ENCODE measurements at places on chromosomes 1 and 21.
A peak's percentile ranks its signal among the peaks of the same experiment; 100 is the strongest.

- no peak for DNase-seq
These were observed 21.6 kb upstream of the CCSAP start for GRCh38 chr1:229364207-229365065.

DNA sequence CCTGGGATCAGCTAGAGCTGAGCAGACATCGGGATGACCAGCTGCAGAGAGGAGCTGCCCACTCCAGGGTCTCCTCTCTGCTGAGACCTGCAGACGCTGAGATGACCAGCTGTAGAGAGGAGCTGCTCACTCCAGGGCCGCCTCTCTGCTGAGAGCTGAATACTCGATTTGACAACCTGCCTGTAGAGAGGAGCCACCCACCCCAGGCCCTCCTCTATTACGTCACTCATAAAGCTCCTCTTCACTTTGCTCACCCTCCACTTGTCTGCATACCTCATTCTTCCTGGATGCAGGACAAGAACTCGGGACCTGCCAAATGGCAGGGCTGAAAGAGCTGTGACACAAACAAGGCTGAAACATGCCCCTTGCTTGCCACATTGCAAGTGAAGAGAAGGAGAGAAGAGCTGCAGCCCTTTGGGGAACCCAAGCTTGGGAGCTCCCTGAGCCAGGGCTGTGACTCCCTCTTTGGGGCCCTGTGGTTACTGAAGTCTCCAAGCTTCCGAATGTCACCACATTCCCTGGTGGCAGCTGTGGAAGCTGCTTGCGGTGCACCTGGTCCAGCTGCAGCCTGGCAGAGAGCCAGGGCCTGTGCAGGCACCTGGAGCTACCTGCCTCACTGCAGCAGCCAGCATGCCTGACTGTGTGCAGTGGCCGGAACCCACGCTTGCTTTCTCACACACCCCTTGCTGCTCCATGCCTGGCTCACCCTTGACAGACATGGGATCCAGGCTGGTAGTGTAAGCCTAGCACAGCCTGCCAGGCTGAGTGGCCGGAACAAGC, 59.6 kb downstream of the CC2D1B start:
- no peak for DNase-seq

DNA sequence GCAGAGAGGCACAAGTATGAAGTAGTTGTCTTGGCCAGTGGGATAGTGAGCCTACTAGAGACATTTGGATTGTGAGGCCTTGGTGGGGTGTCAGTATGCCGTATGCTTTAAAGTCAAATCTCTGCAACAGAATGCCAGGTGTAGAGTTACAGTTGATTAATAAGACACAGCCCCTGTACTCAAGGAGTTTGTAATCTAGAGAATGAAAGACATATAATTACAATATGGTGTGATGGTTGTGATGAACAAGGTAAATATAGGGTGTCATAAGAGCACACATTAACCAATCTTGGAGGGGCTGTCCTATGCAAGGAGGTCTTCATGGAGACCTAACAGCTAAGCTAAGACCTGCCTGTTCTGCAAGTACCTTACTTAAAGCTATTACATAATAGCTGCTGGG, 113.1 kb downstream of the ATF6 start:
- no peak for DNase-seq

DNA sequence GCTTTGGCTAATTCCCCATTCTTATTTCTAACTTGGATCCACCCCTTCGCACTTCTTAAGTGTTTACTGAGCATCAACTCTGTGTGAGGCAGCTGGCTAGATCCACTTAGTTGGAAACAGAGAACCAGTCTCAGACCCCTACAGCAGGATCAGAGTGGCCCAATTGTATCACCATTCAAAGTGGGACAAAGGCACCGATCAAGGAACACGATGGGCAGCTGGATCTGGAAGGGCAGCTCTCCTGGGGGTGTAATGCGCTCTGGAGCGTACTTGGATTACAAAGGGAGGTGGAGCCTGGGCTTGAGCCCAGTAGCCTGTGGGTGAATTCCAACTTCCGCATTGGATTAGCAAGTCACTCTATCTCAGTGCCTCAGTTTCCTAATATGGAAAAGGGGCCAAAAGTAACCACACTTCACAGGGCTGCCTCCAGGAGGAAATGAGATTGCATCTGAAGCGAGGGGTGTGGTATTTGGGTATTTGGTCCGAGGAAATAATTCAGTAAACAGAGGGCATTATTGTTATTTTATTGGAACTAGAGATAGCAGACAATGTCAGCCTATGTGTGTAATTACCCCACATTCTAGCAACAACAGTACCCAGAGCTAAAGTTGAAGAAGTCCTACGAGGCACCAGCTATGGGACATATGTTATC, 11.9 kb downstream of the ECE1 start:
- no peak for DNase-seq

DNA sequence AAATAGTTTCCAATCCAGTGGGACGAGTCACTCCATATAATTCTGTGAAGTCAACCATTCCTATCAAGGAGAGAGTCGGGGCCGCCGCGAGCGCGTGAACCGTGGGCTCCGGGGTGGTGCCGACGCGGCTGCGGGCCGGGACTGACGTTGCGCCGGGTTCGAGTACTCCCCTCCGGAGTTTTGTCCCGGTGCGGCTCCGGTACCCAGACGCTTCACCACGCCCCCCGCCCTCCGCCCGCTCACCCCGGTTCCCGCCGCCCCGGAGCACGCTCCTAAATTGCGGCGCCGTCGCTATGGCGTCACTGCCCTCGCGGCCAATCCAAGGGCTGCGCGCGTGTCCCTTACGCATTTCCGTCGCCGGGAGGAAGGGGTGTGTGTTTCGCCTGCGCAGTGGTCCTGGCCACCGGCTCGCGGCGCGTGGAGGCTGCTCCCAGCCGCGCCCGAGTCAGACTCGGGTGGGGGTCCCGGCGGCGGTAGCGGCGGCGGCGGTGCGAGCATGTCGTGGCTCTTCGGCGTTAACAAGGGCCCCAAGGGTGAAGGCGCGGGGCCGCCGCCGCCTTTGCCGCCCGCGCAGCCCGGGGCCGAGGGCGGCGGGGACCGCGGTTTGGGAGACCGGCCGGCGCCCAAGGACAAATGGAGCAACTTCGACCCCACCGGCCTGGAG, at the start of gene ATAD3B:
Gene ATAD3B, plus strand, starts transcription at position 377 of the 664 bp plus-strand sequence. Its CDS starts 120 bp downstream, at position 497.
- DNase-seq, result peak; percentile 91

- no peak for DNase-seq
These were observed 45.9 kb downstream of the BARHL2 start for GRCh38 chr1:90671251-90671650.

DNA sequence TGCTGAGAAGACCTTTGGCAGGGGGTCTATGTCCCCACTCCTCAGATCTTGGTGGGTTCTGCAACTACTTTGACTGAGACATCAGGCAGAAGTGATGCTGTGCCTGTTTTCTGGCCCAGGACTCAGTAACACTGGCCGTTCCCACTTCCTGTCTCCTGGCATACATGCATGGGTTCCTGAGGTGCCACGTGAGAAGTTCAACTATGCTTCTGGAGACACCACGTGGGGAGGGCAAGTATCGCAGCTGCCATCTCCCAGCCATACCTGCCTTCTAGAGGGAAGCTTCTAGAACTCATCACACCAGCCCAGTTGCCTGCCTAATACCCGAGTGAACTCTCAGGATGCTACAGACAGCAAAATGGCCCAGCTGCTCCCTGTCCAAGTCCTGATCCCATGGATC, 65.8 kb downstream of the TRABD2B start:
- no peak for DNase-seq

- DNase-seq, result no peak
These were observed 53.5 kb upstream of the BACH1 start for GRCh38 chr21:29245104-29245643.

GRCh38 chr1:168407832-168408538, 127.3 kb downstream of the TBX19 start:
- DNase-seq, result no peak

DNA sequence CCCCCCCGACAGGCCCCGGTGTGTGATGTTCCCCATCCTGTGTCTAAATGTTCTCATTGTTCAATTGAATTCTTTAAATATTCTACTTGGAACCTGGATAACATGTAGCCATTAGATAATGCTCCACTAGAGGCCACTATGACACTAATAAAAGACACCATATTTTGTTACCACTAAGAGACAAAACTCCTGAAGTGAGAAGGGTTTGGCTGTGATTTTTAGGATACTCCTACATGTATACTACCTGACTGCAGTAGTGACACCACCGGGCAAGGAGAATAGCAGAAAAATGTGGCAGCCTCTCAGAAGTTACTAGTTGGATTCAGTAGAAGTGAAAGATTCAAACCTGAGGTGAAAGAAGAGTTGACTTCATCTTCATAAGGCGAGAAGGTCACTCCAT, 36.0 kb downstream of the F5 start:
- no peak for DNase-seq

DNA sequence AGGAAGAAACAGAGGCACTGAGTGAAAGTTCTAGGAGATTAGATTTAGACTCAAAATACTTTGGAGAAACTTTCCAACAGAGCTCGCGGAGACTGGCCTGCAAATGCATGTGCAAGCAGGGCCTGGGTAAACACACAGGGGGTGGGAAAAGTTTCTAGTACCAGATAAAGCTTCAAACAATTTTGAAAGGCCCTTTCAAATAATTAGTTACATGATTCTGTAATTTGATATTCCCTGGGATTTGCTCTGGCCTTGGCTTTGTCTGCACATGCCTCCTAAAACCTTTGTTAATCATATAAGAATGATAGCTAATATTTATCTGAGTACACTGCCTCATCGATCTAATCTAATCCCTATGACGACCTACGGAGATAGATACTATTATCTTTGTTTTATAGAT, 31.3 kb downstream of the VTCN1 start:
- DNase-seq, result no peak

DNA sequence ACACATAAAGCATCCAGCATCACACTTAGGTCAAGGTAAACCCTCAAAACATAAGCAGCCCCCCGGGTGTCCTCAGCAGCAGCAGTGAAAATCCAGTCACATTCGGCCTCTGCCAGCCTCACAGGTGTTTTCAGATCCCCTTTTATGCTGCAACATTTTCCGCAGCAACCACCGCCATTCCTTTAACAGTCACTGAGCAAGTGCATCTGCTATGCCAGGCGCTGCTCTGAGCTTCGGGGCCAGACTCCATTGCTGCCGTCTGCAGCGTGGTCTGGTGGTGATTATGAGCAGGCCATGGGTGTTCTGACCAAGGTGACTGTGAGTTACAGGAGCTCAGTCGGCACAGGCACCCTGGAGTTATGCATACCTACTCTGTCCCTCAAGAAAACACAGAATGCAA, 4.5 kb downstream of the URB1 start:
- no peak for DNase-seq

DNA sequence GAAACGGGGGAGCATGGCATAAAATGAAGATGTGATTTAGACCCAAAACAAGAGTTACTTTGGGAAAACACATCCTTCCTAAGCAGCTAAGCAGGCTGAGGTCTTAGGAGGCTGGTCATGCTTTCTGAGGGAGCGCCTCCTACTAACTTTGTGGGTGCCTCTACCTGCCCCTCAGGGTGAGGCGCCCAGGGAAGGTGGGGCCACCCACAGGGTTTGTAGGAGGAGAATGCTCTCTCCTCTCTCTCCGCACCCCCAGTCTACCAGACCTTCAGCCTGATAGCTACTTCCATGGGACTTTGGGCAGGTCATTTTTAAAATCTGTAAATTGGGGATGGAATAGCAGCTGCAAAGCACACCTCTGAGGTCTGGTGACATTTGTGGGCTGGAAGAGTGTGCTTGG, 23.8 kb downstream of the SLC27A3 start:
- DNase-seq, result no peak

GRCh38 chr1:111475701-111476100, 1.9 kb downstream of the C1orf162 start:
- no peak for DNase-seq

- no peak for DNase-seq
These were observed 481 bp downstream of the TAL1 start for GRCh38 chr1:47231301-47232186.

- no peak for DNase-seq
These were observed 11.0 kb downstream of the CNTN2 start for GRCh38 chr1:205054013-205054412.

DNA sequence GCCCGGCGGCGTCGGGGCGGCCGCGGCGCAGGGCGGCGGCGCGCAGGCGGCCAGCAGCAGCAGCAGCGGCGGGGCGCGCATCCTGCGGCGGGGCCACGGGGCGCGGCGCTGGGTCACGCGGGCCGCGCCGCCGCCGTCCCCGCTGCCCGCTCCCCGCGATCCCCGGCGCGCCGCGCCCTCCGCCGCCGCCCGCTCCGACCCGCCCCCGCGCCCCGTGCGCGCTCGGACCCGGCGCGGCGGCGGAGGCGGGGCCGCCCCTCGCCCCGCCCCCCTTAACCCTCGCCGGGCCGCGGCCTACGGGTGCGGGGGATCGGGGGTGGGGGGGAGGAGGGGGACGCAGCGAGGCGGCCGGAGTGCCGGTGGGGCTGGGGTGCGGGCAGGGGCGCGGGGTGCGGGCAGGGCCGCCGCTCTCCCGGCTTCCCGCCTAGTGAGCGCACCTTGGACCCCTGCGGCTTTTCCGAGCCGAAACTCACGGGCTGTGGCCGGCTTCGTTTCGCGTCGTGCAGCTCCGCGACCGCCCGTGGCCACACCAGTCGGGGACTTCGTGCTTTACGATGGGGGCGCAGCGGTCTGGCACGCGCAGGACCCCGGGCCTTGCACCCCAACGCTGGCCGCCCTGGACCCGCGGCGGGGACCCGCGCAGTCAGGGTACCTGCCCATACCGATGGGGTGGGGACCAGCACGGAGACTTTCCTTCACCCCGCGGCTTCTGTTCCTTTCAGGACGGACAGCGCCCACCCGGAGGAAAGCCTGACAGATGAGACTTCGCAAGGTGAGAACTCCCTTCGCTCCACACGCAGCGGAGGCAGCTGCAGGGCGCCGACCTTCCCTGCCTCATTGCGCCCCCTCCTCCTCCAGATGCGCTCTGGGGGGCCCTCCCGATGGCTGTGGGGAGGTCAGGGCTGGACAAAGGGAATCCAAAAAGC, at the start of gene FNDC10:
Gene FNDC10, minus strand, starts transcription at position 201 of the 926 bp plus-strand sequence. Its CDS starts 120 bp downstream, at position 81.
- no peak for DNase-seq

DNA sequence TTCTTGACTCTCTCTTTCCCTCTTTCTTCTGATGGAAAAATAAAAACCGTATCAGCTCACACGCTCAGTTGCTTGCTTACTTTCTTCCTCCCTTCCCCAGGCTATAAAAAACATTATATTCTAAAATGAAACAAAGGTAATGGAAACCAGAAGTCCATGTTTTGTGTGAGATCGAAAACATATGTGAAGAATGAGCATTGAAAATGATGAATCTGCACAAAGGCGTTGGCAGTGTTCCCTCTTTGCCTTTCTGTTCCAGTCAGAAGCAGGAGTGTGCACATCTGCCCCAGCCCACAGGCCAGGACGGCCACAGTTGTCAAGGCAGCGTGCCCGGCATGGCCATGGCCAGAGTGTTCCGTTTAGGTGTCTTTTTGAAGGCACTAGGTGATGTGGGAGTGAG, 185.3 kb upstream of the USP24 start:
- no peak for DNase-seq

GRCh38 chr1:12539705-12540579, 78.1 kb downstream of the DHRS3 start:
- no peak for DNase-seq
